ENCODE measurements at places on chromosomes 4 and X. TPM values are rescaled to one million over a fixed set of nuclear protein-coding genes. Genes with fewer than 3 reads are reported as not detected.

DNA sequence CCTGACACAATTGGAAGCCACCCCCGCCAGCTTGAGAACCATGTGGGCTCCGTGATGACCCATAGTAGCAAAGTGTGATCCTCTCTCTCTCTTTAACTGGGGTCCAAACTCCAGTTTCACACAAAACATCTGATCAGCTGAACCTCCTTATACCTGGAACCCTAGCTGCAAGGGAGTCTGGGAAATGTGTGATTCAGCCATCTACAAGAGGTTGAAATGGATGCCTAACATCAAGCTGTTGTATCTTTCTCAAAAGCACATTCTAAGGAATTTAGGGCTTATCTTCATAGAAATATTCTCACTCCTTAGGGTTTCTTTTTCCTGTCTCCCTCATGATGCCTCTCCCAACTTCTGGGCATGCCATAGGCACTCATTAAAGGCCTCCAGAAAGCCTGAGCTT lies 126.0 kb downstream of the BCOR start:
- no peak for DNase-seq

DNA sequence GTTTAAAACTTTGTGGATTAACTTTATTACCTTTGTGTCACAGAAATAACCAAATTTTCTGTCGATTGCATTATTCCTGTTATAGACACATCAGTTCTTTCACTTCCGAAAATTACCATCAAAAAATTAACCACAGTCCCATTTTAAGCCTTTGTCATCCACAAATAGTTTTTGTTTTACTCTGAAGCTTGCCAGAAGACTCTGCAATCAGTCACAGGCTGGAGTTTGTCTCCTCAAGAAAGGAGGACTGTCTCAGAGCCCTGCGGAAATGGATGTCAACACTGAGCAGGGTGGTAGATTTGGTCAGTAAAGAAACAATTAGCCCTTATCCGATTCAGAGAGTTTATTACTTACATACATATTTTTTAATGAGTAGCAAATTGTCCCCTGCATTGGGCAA lies 20.1 kb upstream of the TCEAL4 start:
- no peak for DNase-seq

The CT55 gene
- total RNA-seq = 6.5 TPM

The SLC10A3 gene
- total RNA-seq = 10.4 TPM

DNA sequence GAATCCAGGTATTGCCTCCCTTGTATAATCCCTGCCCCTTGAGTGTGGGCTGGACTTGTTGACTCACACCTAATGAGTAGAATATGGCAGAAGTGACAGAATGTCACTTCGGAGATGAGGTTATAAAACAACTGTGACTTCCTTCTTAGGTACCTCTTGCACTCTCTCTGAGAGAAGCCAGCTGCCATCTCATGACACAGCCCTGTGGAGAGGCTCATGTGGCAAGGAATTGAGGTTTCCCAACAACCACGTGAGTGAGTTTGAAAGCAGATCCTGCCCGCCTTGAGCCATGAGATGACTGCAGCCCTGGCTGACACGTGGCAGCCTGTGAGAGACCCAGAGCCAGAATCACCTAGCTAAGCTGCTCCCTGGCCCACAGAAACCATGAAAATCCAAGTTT lies 13.5 kb downstream of the ASB11 start:
- peak; percentile 7 for DNase-seq

GRCh38 chrX:31706466-31706865 lies 634.6 kb upstream of the FTHL17 start:
- DNase-seq = peak; percentile 2

- DNase-seq = no peak
Measured at GRCh38 chr4:52358366-52358765, 300.7 kb downstream of the USP46 start.

DNA sequence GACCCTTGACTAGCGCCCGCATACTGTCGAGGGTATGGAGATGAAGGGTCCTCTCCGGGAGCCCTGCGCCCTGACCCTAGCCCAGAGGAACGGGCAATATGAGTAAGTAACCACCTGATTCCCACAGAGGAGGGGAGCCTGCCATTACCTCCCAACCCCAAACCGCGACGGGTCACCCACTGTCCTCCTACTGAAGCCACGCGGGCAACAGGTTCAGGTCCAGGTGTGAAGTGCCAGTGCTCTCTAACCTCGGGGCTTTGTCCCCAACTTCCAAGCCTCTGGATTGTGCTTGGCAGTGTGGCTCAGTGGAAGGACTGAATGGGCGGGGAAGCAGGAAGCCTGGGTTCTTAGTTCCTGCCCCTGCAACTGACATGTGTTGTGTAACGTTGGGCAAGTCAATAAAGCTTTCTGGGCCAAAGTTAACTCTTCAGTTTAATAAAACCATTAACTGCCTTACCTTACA lies 694 bp downstream of the OCRL start:
- DNase-seq = no peak

All from umbilical cord (tissue), 2 donors.